Endothelial cell (in vitro differentiated cells): ENCODE measurements at places on chromosomes 11 and 22. TPM values are rescaled to one million over a fixed set of nuclear protein-coding genes. Genes with fewer than 3 reads are reported as not detected.

Gene KCNK7
- 2.0 TPM for total RNA-seq

GRCh38 chr11:71240865-71241691, 11.3 kb downstream of the SHANK2 start:
- no peak for DNase-seq

GRCh38 chr11:7513234-7514098, at the start of gene PPFIBP2:
PPFIBP2 (plus strand) TSS chr11:7513999; CDS start chr11:7549476, 35,477 bp downstream.
- peak; percentile 80 for DNase-seq

GRCh38 chr11:31240340-31240904, 129.1 kb downstream of the DCDC1 start:
- DNase-seq, result peak; percentile 56

DNA sequence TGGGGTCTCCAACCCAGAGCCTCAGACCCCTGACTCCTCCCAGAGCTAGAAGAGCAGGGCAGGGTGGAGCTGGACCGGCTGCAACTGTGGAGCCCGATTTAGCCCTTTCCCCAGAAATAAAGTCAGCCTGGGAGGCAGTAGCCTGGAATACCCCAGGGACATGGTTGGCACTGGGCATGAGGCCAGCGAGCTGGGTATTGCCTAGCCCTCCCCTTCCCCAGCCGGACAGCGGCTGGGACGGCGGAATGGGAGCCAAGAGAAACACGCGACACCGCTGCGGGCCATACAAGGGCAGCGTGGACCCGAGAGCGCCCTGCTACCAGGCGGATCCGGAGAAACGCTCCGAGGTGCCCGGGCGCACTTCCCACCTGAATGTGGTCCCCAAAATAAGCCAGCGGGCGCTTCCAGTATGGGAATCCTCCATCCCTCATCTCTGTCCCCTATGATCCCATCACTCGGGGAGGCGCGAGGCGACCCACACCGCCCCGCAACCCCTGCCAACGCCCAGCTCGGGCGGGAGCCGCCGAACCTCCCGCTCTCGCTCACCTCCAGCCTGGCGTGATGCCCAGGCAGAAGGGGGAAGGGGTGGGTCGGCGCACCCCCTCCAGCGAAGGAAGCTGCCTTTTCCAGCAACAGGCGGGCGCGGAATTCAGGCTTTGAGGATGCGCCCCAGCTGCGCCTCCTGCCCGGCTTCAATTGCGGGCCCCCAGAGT, 758 bp downstream of the MCAM start:
- DNase-seq, result no peak
